Activated CD4-positive, alpha-beta T cell treated with anti-CD3 and anti-CD28 coated beads, Interleukin-2, Interleukin-6, amounts not matched to agents 100 ng/mL and 50 ng/mL, durations not matched to agents 16 hours and 8 hours (primary cell): ENCODE measurements at places on chromosomes 16 and 17.
A peak's percentile ranks its signal among the peaks of the same experiment; 100 is the strongest.

- DNase-seq, result no peak
Measured at GRCh38 chr17:48503747-48504146, 27.1 kb downstream of the HOXB1 start.

GRCh38 chr17:78675316-78675616 is 98.1 kb upstream of the DNAH17 start:
- DNase-seq, result no peak

DNA sequence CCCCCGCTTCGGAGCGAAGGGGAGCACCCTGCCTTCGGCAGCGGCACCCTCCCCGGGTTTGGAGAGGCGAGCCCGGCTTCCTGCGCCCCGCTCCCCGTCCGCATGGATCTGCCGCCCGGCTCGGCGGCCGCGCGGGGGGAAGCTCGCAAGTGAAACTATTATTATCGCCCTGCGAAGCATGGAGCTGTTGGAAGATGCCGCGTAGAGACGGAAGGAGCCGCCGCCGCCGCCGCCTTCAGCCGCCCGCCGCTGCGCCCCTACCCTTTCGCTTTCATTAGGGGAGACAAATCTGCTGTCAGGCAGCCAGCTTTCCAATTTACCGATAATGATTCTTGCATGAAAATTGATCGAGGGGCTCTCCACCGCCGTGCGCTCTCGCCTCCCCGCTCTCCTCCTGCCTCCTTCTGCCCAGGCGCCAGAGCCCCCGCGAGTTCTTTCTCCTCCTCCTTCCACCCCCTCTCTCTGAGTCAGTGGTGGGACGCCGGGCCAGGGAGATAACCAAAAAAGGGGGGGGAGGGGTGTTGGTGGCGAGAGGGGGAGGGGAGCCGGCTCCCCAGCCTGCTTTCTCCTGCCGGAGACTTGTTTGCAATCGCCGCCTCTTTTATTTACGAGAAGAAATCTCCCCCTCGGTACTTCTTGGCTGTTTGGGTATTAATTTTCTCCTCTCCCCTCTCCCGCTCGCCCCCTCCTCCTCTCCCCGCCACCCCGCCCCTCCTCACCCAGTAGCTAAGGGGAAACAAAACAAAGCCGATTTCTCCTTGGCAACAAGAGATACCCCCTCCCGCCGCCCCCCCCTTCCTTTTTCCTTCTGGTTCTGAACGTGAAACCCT is 58.0 kb upstream of the GSE1 start:
- DNase-seq, result peak; percentile 72

GRCh38 chr16:27220991-27221390 is 17.7 kb downstream of the KDM8 start:
- DNase-seq, result no peak

GRCh38 chr17:38912221-38912813 is 13.1 kb upstream of the LASP1NB start:
- DNase-seq, result no peak

GRCh38 chr16:10876799-10877341 is at the start of gene CIITA:
Gene CIITA (plus strand): TSS chr16:10877202. CDS start chr16:10877331, 129 bp downstream.
- peak; percentile 94 for DNase-seq

- DNase-seq, result no peak
Measured at GRCh38 chr17:21539146-21539545, 153.2 kb upstream of the KCNJ18 start.
